ENCODE measurements at places on chromosomes 16 and 17.

- DNase-seq: no peak
Observed at GRCh38 chr17:5100832-5101231, 10.8 kb downstream of the ZNF232 start.

GRCh38 chr17:61296058-61296457, 103.6 kb upstream of the TBX2 start:
- DNase-seq: no peak

GRCh38 chr16:59205403-59205802, 471.3 kb upstream of the GOT2 start:
- no peak for DNase-seq

GRCh38 chr16:27721531-27722181, 171.7 kb downstream of the KATNIP start:
- no peak for DNase-seq

- no peak for DNase-seq
Observed at GRCh38 chr16:49003992-49004391, 277.6 kb downstream of the CBLN1 start.

GRCh38 chr17:16472539-16472938, 19.5 kb downstream of the LRRC75A start:
- no peak for DNase-seq

DNA sequence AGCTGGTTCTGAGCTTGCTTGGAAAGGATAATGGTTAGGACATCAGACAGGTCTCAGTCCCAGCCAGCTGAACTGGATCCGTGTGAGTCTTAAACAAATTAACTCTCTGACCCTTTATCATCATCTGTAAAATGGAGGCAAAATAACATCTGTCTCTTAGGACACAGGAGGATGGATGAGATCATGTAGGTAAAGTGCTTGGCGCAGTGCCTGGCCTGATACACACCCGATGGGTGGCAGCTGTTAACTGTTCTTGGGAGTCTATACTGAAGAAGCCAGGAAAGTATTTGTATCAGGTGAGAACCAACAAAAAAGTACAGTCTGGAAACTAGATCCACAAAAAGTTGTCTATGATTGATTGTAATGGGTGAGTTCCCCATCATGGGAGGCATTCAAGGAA, 188.6 kb downstream of the C16orf78 start:
- no peak for DNase-seq

DNA sequence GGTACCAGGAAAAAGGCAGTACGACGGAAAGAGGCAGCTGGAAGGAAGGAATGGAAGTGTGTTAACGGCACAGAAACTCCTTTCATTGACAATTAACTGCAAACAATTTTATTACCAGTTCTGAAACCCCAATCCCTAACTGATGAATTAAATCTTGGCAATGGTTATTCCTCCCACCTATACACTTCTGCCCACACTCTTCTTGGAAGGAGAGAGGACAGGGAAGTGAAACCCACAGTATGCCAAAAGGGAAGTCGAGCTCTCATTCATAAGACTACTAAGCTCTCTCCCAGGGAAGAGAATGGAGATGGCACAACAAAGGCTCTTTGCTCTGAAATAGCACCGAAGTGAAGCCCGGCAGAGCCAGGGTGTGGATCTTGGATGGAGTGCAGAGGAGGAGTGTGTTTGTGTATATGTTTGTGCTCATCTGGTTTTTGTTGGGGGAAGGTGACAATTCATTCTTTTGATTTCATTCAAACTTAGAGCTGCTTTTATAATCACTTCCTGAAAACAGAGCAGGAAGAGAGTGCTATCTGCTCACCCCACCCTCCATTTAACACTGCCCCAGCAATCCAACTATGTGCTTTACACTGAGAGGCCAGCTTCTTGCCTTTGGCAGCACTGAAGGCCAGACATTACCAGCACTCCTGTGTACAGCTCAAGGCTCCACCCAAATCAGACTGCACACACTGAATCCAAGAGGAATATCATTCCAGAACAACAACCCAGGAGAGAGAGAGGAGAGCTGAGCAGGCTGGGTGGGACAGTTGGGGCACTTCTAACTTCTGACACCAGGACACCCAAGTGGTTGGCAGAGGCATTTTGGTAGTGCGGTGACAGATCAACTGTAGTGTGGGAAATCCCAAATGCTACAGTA, 68.7 kb downstream of the HIC1 start:
- no peak for DNase-seq

- DNase-seq: no peak
Observed at GRCh38 chr16:73091174-73091573, 43.2 kb upstream of the ZFHX3 start.

DNA sequence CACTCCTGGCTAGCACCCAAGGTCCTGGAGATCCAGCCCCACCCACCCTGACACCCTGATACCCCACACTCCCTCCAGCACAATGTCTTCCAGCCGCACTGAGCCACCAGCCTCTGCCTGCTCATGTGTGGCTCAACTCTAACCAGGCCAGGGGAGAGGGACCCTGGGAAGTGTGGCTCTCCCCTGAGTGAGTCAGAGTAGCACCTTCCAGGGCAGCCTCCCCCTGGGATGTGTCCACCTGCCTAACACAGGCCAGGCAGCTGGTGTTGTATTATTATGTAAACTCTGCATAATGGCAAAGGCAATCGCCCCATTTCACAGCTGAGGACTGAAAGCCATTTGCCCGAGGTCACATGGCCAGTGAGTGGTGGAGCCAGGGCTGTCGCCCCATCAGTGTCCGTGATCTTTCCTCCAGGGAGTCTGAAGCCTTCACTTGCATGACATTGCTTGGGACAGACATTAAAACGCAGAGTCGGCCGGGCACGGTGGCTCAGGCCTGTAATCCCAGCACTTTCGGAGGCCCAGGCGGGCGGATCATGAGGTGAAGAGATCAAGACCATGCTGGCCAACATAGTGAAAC, 84.2 kb upstream of the FOXF1 start:
- DNase-seq: no peak

Data from activated CD8-positive, alpha-beta memory T cell treated with anti-CD3 and anti-CD28 coated beads, Interleukin-2, amount 50 U/mL, for 4 hours (primary cell).